Hematopoietic multipotent progenitor cell treated with erythropoietin and hydrocortisone succinate and interleukin-3 and kit ligand, for 17 days (in vitro differentiated cells): ENCODE measurements at places on chromosomes 7 and 10.

DNA sequence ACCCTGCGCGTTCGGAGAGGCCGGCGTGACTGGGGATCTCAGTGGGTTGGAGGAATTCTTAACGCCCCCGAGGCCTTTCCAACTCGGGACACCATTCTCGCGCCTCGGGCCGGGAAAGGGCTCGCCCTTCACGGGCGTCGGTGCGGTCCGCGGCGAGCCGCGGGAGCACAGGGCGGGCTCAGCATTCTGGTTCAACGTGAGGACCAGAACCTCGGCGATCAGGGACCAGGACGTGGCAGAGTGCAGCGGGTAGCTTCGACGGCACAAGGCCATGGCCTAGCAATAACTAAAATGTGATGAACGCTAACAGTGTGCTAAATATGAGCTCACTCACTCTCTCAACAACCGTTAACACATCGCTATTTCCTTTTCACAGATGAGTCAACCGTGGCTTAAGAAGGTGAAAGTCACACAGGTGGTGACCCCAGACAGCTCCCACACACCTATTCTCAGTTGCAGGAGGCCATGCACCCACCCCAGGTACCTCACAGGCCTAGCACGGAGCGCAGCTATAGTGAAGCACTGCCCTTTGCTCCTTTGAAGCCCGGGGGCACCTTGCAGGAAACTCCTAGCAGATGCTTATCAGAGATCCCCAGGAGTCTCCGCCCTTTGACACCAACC is 4.5 kb upstream of the EMX2 start:
- DNase-seq: no peak

- DNase-seq: no peak
Observed at GRCh38 chr10:70320751-70321150, 36.9 kb upstream of the NPFFR1 start.

DNA sequence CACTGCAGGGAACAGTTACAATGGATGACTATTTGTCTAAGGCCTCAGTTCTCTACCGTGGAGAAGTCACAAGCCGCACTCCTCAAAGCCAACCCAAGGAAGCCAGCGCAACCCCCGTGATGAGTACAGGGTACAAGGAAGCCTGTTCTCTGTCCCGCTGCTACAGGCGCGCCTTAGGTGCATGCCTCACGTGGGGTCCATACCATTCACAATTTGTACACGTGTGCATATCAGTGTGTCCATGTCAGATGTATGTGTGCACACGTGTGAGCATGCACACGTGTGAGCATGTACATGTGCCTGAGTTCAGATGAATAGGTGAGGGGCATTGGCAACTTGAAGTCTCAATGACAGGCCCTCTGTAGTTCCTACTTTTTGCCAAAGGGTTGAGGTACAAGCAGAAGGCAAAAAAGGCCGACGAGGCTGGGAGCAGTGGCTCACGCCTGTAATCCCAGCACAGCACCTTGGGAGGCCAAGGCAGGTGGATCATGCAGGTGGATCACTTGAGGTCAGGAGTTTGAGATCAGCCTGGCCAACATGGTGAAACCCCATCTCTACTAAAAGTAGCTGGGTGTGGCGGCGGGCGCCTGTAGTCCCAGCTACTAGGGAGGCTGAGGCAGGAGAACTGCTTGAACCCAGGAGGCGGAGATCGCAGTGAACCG is 62.8 kb downstream of the CTBP2 start:
- no peak for DNase-seq

GRCh38 chr10:121282797-121283515 is 315.3 kb downstream of the FGFR2 start:
- no peak for DNase-seq

DNA sequence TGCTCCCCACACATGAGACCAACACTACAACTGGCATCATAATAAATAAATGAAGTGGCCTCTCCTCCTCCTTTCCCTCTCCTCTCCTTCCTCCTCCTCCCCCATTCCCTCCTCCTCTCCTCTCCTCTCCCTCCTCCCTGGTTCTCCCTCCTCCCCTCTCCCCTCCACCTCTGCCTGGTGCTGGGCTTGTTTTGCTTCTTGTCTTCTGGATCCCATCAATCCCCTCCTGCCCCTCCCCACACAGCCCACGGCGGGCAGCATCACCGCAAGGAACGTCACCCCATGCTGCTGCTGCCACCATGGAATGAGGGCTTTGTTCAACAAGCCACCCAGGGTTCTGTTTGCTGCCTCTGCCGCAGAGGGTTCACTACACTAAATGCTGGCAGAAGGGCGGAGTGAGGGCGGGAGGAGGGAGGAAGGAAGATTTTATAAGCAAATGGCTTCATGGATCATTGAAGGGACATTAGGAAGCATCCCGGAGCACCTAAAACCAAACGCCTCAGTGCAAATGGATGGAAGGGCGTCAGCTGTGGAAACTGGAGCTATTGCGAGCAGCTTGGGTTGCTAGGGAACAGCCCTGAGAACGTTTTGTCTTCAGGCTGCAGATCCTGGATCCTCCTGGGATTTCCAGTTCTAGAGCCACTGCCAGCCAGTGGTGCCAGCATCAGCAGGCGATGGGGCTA is 379.7 kb upstream of the ZMIZ1 start:
- DNase-seq: no peak

GRCh38 chr7:131110297-131111080 is 217.2 kb upstream of the MKLN1 start:
- DNase-seq: peak; percentile 59

- DNase-seq: no peak
Observed at GRCh38 chr7:49643321-49643720, 130.1 kb upstream of the VWC2 start.

DNA sequence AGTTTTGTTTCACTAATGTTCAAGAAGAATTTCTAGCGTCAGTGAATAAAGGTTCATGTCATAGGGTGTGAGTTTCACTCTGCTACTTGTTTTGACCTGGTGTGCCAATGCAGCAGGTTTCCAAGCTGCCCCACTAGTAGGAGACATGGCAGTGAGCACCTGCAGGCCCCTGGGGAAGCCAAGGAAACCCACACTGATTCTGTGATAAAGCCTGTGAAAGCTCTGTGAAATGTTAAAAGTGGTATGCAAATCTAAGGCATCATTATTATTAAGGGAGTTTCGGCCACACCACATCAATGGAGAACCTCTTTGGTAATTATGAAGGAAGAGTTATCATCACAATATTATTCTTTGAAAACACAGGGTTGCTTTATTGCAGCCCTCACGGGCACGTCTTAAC is 46.4 kb downstream of the ABCB5 start:
- DNase-seq: no peak

GRCh38 chr7:41773756-41774155 is 70.9 kb upstream of the INHBA start:
- no peak for DNase-seq

DNA sequence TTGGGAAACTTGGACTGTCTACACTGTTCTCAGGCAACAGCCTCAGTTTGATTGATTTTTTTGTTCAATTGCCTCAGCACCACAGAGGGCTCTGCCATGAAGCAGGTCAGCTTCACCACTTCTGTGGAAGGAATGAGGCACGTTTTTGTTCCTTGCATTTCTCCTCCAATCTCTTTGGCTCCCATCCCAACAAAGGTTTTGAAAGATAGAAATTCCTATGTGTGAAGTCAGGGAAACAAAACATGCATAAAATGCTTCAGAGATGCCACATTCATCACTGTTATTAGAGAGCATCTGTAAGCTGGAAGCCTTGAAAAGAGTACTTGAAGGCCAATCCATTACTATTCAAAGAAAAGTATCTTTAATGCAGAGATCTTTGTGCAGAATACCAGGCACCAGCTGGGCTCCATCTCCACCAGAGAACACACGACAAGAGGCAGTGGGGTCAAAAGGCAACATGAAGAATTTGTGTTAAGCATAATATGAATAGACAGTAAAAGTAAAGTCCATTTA is 249.1 kb upstream of the LYZL1 start:
- no peak for DNase-seq

DNA sequence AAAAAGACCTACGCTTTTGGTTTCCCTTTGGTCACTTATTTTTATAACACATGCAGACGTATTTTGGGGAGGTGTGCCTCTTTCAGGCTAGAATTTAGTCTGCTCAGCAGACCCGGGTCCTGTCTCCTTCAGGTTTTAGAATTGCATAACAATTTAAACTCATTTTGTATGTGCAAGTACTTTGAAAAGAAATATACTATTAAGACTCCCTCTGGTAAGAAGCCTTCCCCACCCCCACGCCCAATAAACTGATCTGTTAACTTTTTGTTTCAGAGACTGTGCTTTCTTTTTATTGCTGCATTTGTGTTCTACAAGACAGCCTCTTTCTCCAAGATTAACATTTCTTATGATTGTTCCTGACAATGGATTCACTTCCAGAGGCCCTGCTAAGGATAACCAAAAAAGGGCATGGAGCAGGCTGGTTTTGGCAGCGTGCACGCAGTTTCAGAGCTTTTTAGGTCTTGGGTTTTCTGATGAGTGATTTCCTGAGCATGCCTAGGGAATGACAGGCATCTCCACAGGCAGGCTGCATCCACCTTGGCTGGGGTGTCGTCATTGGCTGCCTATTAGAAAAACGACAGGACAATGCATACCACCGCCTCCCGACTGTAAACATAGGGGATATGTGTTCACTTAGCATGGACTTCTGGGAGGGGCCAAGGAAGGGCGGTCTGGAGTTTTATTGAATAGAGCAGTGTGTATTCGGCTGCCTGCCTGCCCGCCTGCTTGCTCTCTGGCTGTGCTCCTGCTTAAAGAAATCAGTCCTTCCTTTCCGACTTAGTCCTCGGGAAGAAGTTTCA is at the start of gene CALD1:
CALD1 (plus strand) TSS at position 694 of the 800 bp plus-strand sequence. CDS start 88,100 bp downstream, outside the sequence.
- DNase-seq: no peak

- DNase-seq: no peak
Observed at GRCh38 chr7:92404170-92404614, 43.1 kb upstream of the GATAD1 start.

DNA sequence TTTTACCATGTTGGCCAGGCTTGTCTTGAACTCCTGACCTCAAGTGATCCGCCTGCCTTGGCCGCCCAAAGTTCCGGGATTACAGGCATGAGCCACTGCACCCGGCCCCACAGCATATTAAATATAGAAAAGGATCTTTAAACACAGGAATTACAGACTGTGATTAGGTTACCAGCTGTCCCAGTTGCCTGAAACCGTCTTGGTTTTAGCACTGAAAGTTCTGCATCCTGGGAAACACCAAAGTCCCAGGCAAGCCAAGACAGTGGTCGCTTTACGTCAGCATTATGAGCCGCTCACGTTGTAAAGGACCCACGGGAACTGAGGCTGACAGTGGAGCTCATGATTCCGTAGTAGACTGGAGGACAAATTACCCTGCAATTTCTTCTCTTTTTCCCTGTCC is 69.0 kb upstream of the FAM180A start:
- no peak for DNase-seq

DNA sequence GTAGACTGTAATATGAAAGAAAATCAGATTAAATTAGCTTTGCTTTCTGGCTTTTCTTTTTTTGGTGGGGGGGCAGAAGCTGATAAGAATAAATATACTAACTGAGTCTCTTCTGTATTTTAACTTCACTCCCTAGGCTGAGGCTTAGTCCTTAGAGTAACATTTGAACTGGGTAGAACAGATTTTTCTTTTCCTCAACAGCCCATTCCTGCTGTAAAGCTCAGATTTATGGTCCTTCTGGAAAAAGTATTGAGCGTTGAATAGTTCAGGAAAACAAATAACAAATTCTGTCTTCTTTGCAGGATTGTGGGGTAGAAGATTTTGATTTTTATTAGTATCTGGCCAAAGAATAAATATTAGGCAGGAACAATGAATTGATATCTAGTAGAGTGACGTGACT is 17.9 kb downstream of the SGPL1 start:
- DNase-seq: no peak

- DNase-seq: no peak
Observed at GRCh38 chr10:91556691-91557566, 75.9 kb downstream of the PPP1R3C start.

GRCh38 chr7:148626828-148627227 is 36.3 kb downstream of the C7orf33 start:
- DNase-seq: no peak

DNA sequence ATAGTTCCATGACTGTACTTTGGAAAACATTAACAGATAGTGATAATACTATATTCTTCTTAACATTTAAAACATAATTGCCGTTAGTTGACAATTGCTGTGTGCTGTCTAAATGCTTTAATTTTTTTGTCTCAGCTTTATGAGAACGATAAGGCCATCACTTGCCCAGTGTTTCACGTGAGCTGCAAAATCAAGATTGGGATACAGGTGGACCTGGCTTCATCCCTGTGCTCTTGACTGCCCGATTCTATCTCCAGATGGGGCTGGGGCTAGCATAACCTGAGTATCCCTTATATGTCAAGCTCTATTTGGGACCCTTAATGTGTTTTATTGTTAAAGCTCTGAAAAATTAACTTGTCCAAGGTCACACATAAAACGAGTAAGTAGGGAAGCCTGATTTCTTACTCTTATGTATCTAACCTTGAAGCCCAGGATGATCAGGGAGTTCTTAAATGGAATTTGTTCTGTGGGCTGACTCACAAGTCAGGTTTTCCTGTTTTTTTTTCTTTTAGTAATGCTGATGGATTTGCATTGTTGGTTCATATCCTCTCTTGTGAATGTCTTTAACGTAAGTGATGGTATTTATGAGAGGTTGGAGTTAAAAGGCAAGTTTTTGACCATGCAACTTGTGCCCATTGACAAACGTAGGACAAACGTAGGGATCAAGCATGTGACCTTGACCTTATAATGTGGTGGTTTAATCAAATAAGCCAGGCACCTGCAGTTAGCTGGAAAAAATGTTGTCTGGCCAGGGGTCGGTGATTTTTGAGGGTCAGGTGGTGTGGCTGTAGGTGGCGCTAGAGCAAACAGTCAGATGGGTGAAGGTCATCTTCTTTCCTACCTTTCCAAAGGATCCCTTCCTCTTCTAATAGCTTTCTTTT is 3.6 kb downstream of the PRKAR2B start:
- DNase-seq: peak; percentile 41

- no peak for DNase-seq
Observed at GRCh38 chr10:2173327-2173726, 436.0 kb upstream of the ADARB2 start.
